ENCODE measurements at places on chromosomes 4 and X.
A peak's percentile ranks its signal among the peaks of the same experiment; 100 is the strongest.

GRCh38 chrX:131762802-131763234 is 218.9 kb downstream of the OR13H1 start:
- no peak for DNase-seq

- DNase-seq, result no peak
Measured at GRCh38 chr4:172950990-172951389, 217.6 kb upstream of the GALNT7 start.

GRCh38 chr4:151038452-151039157 is 23.5 kb upstream of the LRBA start:
- no peak for DNase-seq

- DNase-seq, result no peak
Measured at GRCh38 chr4:168688584-168688983, 191.7 kb downstream of the PALLD start.

DNA sequence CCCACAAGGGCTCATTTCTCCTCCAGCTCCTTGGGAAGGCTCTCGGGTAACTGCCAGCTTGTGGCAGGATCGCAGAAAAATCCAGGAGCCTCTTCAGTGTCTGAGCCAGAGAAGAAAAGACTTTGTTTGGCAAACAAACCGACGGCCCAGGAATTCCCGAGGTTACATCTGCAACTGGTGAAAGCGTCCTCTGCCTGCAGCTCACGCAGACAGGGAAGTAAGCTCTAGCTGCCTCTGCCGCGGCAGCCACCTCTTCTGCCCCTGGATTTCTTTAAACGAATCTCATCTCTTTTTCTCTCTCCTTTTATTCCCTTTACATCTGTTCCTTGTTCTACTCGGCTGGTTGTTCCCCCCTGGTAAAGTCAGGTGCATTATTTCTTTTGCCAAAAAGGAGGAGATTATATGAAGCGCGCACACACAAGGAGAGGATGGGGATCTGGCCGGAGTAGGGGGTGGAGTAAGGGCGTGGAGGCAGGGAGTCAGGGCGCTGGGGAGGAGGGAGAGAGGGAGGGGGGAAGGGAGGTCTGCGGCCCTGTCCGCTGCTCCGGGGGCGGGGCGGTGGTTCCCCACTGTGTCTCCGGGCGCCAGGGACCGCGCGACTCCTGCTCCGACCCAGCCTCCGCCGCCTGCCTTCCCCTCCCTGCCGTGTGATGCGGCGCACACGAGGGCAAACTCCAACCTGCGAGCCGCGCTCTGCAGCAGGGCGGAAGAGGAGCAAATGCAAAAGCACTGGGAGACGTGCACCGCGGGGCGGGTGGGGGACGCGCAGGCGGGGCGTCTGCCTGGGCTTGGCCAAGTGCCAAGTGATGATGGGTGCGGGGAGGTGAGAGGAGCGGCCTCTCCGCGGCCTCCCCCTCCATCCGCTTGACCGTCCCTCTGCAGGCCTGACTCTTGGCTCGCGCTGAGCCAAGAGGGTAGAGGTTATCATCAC is at the start of gene DCHS2:
Gene DCHS2, minus strand, starts transcription at position 459 of the 931 bp plus-strand sequence. Its CDS starts 444 bp downstream, at position 15.
- DNase-seq, result no peak

DNA sequence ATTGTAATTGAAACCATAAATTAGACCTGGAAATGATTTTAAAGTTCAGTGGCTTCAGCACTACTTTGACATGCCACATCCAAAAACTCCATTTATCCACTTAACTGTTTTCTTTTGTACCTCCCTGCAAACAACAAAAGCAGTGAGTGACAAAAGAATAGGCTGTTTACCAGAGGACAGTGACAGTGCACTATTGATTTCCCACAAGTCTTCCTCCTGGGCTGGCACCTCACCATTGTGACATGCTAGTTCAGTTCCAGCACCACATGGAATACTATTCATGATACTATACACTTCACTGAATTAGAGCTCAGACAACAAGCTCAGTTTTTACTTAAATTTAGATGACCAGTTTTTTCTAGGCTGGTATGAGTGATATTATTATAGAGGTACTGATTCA is 29.3 kb downstream of the MOSPD2 start:
- no peak for DNase-seq

DNA sequence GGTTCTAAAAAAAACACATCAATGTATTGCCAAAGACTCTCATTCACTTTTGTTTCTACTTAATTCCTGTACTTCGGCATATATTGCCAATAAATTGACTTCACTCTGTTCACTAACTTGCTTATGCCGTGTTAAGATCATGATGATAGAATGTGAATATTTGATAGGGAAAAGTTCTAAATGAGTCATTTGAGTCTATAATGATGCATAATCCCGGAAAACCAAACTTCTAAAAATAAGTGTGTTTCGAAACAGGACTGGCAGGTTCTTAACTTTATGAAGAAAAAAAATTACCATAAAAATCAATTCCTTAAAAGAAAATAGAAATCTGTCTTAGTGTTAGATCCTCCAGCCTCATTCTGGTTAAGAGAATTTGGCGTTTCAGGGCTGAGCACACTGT is 387.5 kb upstream of the FTHL17 start:
- no peak for DNase-seq

GRCh38 chr4:72828864-72829263 is 240.7 kb downstream of the COX18 start:
- DNase-seq, result no peak

DNA sequence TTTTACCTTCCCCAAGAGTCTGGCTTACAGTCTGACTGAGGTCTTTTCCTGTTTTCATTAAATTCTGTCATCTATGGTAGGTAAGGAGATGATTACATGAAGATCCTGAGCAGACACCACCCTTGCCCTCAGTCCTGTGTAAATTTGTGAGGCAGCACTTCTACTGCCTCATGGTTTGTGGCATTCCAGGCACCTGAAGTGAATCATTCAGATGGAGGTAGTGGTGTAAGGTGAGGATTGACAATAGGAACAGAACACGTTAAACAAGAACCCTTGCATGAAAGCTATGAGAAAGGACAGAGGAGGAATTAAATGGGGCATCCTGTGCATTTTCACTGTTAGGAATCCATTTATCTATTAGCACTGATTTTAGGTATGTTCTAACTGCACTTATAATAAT is 618.6 kb downstream of the TLL1 start:
- DNase-seq, result no peak

GRCh38 chr4:95510145-95510544 is 38.6 kb downstream of the UNC5C start:
- DNase-seq, result no peak

GRCh38 chr4:74715706-74716435 is 78.5 kb downstream of the BTC start:
- DNase-seq, result no peak

GRCh38 chr4:7663075-7663541 is 228.4 kb upstream of the PSAPL1 start:
- no peak for DNase-seq

- DNase-seq, result no peak
Measured at GRCh38 chr4:24816797-24817196, 21.4 kb downstream of the SOD3 start.

GRCh38 chrX:140764401-140764919 is 54.9 kb downstream of the LINC00632 start:
- DNase-seq, result no peak

DNA sequence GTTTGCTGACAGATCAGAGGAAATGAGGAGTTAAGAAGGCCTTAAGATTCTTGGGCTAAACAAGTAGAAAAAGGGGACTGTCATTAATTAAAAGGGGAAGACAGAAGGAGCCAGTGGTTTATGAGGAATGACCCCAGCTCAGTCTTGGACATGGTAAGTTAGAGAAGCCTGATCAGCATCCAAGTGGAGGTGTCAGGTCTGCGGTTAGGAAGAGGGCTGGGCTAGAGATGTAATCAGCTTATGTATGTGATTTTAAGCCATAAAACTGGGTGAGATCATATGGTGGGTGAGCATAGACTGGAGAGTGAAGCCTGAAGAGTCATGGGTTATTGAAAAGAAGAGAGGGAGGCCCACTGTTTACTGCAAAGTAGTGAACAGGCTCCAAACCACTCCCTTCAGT is 246.1 kb downstream of the NR3C2 start:
- no peak for DNase-seq

DNA sequence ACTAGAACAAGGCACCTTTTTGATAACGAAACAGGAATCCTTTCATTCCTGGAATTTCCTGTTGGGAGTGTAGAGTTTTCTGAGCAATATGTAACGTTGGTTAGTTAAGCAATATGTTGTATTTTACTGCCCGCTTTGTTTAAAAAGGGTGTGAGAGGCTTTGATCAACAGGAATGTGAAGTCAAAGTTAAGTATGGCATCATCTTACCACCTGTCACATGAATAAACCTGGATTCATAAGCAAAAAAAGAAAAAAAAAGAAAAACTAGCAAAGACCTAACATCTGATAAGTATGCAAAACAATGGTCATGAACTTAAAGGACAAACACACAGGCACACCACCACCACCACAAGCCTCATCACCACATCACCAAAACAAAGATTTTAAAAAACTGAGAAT is 7.1 kb upstream of the CXCL5 start:
- DNase-seq, result no peak

DNA sequence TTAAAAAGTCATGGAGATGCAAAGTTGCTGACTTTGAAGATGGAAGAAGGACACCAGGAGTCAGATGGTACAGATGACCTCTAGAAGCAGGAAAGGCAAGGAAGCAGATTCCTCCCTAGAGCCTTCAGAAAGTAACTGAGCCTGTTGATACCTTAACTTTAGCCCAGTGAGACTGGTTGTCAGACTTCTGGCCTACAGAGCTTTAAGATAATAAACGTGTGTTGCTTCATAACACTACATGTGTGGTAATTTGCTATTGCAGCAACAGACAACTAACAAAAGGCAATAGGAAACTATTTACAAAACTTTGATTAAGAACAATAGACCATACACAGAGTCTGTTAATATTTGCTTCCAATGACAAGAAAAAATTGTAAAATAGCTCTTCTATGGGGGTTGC is 102.0 kb upstream of the USP38 start:
- no peak for DNase-seq

GRCh38 chr4:109215506-109215905 is 87.0 kb downstream of the COL25A1 start:
- DNase-seq, result no peak

DNA sequence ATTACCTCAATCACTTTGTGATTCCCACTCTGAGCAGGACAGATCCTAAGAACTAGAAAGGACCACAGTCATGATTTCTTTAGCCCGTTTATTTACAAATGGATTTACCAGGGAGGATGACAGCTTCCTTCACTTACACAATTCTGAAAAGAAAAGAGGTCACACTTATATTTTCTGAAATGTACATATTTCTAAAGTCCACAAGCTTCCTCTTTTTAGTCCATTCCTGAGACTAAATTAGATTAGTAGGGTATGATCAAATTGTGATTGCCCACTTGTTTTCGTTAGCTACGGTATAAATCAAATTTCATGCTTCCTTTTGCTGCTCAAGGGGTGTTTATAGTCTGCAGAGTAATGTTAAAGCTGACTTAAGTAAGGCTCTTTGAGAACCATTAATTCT is 7.6 kb upstream of the AMELX start:
- DNase-seq, result no peak

- DNase-seq, result no peak
Measured at GRCh38 chr4:20347531-20347930, 95.8 kb downstream of the SLIT2 start.

DNA sequence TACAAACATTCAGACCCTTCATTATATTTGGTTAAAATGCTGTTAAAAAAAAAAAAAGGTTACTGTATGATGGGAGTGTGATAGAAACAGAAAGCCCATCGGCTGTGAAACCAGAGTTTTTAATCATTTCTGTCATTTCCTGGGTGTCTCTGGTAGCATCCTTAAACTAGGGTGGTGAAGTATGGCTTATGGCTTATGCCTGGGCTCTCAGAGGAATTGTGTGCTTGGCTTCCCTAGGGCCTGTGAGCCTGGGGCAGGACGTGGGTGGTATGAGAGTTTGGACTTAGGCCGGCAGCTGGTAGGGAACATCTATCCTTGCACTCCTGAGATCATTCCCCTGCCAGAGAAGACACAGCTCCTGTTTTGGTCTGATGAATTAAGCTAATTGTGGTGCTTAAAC is 52.2 kb downstream of the DCUN1D4 start:
- no peak for DNase-seq

GRCh38 chrX:15483891-15484290 is 9.2 kb downstream of the PIR start:
- no peak for DNase-seq

- DNase-seq, result no peak
Measured at GRCh38 chrX:134797390-134797700, 139.1 kb upstream of the PLAC1 start.

DNA sequence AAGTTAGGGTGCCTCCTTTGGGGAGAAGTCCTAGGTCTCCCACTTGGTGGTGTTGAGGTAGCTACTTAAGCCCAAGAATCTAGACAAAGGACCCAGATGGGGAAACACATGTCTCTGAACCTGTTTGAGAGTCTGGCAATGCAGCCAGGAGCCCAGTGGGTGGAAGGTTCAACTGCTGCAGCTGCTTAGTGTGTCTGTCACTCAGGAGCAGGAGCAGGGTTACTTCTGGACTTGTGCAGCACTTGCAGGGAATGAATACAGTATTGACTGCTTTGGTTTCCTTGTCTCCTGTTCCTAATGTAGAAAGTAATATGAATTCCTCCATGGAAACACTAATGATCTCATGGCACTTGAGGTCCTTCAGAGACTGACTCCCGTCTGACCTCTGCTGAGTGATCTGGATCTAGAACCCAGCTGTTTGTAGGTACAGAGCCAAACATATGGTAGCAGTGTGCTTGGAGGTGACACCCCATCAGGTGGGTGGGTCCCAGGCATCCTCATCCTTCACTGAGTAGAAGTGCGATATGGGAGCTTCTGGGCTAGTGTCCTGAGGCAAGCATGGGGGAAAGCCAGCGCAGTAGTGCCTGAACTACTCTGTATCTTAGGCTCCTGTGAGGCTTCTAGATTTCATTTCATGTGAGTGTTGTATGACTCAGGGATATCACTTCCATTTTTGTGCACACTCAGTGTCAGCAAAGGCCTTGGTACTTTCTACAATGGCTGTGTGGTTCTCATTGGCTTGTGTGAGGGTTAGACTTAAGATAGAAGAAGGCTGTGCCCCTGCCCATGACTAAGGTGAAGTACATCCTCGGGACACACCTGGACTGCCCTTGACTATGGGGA is 85.0 kb upstream of the WDR1 start:
- DNase-seq, result no peak

GRCh38 chrX:49172280-49172780 is 632 bp downstream of the PLP2 start:
- peak; percentile 25 for DNase-seq

GRCh38 chrX:124333862-124334261 is 1.4 kb downstream of the TEX13D start:
- DNase-seq, result no peak

- DNase-seq, result no peak
Measured at GRCh38 chr4:97987019-97987648, 156.1 kb downstream of the STPG2 start.

GRCh38 chr4:79163981-79164490 is 161.8 kb downstream of the NAA11 start:
- no peak for DNase-seq

DNA sequence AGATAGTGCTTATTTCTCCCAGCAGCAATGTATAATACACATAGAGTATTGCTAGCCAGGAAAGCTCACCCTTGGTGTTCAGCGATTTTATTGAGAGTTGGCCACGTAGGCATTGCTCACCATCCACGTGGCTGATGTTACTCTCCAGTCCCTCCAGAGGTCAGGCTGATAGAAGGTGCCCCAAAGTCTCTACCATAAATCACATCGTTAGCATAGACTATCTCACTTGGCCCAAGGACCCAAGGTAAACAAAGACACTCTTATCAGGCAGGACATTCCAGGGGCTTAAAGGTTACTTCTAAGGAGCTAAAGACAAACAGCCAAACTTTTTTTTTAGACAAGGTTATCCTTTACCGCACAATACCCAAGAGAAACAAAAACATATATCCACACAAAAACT is 30.3 kb upstream of the RGN start:
- DNase-seq, result no peak

Data from stimulated activated CD8-positive, alpha-beta memory T cell treated with anti-CD3 and anti-CD28 coated beads, Interleukin-15, amount 100 ng/mL, for 24 hours (primary cell).